ENCODE measurements at places on chromosomes 12 and 14.

DNA sequence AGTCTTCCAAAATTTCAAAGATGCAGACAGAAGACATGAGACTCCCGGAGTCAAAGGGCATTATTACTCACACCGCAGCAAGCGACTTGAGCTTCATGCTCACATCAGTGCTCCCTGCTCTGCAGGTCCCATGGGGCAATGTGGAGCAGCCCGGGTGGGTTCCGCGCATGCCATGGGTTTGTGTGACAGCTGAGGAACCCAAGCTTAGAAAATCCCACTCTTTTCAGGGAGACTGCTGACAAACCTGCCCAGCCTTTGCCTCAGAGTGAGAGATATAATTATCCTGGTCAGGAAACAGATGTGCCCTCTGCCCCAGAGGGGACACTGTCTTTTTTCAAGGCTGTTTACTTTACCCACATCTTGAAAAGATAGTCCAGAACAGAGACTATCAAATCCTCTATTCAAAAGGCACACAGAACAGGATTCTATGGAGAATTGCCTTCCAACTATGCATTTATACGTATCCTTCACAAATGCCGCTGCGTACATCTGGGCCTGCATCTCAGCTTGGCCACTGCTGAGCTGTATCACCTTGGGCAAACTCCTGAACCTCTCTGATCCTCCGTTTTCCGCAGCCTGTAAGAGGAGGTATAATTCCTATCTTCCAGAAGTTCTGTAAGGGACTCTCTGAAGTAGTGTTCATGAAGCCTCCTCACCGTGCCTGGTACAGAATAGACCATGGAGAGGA, 16.0 kb downstream of the C14orf132 start:
- DNase-seq: no peak

GRCh38 chr14:59309291-59309900, 120.9 kb downstream of the DAAM1 start:
- DNase-seq: no peak

GRCh38 chr14:34450958-34451357, 11.1 kb downstream of the SPTSSA start:
- no peak for DNase-seq

DNA sequence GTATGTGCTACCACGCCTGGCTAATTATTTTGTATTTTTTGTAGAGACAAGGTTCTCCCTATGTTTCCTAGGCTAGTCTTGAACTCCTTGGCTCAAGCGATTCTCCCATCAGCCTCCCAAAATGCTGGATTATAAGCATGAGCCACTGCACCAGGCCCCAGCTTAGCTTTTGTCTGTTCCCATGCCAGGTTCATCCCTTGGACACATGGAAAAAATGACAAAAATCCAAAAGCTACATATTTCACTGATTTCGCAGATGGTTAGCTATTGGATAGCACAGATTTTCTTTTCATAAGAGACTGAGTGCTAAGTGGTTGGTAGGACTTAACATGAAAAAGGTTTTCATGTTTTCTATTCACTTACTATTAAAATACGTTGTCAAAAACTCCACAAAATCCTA, 286.6 kb upstream of the KITLG start:
- DNase-seq: no peak

- DNase-seq: no peak
Observed at GRCh38 chr14:97025722-97026121, 228.5 kb downstream of the VRK1 start.

GRCh38 chr14:60344751-60345150, 95.7 kb downstream of the PPM1A start:
- no peak for DNase-seq

DNA sequence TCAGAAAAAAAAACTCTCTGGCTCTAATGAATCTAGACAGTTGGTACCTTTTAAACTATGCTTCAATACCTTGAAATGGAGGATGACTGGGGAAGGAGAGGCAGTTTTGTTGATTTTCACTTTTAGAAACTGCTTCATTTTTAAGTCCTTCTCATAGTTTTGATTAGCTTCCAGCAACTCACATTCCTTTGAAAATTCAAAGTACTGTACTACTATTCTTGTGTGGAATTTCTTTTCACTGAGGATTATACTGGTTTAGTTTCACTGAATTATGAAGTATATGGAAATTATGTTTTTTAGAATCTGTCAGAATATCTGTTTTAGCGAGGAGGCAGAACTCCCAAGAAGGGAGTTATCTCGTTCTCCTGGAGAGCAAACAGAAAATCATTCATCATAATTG, 116.3 kb downstream of the TGFB3 start:
- no peak for DNase-seq

GRCh38 chr12:122891661-122892525, 4.0 kb downstream of the VPS37B start:
- DNase-seq: no peak

GRCh38 chr12:93704122-93704521, 26.9 kb downstream of the CRADD start:
- DNase-seq: no peak

DNA sequence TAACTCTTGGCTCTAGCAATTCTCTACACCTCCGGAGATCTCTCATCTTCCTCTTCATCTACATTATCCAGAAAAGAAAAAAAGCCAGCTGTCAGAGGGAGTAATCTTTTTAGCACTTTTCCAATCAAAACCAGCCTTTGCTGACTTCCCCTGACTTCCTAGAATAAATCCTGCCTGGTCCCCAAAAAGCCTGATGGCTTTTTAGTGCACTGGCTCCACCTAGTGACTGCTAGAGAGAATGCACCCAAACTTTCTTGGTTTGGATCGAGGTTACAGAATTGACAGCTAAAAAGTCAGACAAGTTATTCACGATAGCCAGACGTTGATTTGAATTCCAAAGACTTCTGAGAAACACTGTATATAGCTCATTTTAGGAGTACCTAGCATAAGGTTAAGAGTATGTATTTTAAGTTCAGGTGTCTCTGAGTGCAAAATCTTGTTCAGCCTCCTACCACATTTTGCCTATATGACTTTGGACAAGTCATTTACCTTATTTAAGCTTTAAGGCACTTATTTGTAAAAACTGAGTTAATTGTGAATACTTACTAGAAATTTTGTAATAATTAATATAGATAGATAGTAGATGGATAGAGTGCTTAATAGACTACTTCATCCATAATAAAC, 185.7 kb upstream of the GRIN2B start:
- peak; percentile 64 for DNase-seq

GRCh38 chr12:55718015-55718414, 2.2 kb downstream of the BLOC1S1 start:
- DNase-seq: no peak

All from endothelial cell (in vitro differentiated cells).